Stimulated activated CD4-positive, alpha-beta T cell treated with anti-CD3 and anti-CD28 coated beads, Interleukin-1b, Interleukin-23, amount 100 ng/mL, for 24 hours (primary cell): ENCODE measurements at places on chromosomes 2 and 18.

DNA sequence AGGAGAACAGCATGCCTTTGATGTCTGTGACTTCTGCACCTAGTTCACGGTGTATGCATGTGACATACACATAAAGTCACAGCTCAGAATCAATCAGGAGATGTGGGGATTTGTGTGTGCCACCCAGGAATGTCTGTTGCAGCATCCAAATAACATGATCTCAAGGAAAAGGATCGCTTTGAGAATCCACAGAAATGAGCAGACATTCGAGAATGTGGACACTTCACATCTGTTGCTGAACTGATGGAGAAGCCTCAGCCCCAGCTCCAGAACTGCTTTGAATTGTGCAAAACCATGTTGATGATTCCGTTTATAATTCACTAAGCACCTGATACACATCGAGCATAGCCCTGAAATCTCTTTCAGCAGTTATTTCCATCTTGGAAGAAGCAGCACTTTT lies 208.6 kb downstream of the CMPK2 start:
- DNase-seq, result no peak

DNA sequence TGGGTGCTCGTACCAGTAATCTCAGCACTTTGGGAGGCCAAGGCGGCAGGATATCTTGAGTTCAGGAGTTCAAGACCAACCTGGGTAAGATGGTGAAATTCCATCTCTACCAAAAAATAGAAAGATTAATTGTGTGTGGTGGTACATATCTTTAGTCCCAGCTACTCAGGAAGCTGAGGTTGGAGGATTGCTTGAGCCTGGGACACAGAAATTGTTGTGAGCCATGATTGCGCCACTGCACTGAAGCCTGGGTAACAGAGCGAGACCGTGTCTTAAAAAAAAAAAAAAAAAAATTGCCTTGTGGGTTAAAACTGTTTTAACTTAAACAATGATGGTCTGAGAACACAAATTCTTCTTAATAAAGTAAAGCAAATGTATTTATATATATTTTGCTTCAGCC lies 49.6 kb downstream of the ATP9B start:
- DNase-seq, result no peak

- no peak for DNase-seq
Measured at GRCh38 chr2:214560176-214560575, 149.3 kb downstream of the VWC2L start.

DNA sequence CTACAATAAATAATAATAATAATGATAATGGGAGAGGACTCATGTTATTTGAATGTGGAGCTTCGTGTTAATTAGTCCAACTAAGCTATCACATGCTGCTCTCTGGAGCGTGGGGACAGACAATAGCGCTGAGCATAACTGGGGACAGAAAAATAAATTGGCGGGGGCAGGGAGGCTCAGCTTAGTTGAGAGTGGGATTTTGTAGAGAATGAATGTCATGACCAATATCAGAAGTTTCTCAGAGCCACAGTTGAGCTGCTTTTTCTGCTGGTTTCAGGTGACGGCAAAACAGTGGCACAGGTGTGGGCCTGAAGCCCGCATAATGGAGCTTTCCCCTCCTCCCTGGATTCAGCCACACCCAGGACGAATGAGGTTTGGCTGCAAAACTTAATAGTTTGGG lies 111.1 kb upstream of the CAB39 start:
- DNase-seq, result no peak

DNA sequence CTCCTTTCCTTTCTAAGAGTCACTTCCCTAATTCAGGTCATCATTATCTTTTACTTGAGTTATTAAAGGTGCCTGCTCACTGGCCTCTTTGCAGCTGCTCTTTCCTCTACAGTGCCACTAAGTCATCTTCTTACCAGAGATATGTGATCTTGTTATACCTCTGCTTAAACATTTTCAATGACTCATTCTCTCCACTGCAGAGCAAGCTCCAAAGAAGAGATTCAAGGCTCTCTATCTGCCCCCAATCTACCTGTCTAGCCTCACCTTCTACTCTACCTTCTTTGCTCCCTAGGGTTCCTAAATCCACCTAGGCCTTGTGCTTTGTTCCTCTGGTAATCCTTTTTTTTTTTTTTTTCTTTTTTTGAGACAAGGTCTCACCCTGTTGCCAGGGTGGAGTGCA lies 3.1 kb downstream of the ARHGEF33 start:
- DNase-seq, result no peak

GRCh38 chr18:78240627-78241252 lies 738.9 kb upstream of the SALL3 start:
- no peak for DNase-seq

- no peak for DNase-seq
Measured at GRCh38 chr18:77164763-77165485, 32.3 kb upstream of the MBP start.

DNA sequence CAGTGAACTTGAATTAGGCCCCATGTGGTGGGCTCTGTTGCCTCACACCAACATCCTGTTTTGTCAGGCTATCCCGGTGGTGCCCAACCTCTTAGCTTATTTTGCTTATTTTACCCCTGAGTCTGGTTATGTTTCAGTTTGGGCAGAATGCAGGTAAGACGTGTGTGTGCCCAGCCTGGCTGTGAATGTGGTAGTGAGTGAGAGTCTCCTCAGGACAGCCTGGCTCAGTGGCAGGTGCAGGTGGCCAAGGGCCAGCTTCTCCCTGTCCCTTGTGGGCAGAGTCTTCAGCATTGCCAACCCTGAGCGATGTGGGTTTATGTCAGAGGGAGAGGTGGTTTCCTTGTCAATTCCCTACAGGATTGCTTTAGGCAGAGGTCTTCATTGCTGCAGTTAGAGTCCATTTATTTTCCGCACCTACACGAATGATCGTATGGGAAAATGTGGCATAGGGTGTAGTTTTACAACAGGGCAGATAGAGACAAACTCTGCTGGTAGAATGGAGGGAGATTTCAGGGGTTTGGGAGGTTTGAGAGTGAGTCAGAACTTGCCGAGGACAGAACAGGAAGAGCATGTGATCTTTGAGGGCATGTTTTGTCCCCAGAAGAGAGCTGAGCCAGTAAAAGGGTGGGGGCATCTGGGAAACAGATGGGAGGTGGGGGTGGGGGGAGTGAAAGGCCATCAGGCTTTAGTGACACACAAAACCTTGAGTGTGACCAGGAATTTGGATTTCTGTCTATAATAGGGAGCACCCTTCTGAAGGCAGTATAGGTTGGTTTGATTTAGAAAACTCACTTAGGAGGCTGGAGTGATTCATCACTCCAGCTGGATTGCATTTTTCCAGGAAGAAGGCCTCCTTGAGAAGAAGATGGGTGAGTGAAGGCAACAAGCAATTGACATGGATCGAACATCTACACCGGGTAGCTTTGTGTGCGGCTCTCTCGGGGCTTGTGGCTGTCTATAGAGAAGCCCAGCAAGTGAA lies 156.2 kb upstream of the CELF4 start:
- no peak for DNase-seq

DNA sequence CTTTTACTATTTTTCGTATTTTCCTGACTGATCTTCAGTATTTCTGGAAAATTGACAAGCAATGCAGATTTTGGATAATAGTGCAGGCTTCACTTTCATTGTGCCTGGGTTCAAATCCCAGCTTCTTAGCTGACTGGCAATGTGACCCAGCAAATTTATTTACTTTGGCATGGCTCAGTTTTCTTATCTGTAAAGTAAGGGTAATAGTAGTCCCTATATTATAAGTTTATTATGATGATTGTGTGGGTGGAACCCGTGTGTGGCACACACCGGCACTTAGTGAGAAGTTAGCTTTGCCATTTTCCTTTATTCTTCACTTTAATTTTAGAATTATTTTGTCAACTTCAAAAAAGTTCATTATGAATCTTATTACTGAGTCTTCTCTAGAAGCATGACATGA lies 7.8 kb upstream of the IL1RL1 start:
- no peak for DNase-seq

DNA sequence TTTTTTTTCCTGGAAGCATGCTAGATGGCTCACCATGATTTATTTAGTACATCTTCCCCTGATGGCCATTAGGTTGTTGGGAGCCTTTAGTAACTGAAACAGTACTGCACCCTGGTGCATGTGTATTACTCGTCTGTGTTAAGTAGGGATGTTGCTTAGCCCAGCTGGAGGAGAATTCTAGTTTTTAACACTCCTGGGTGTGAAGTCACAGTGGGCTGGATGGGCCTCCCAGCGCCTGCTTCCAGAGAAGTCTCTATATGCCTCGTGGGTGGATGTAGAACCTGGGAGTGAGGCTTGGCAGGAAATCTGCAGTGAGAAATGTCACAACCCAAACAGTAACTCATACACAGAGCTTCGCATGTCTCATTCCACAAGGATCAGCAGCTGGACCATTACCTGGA lies 28.9 kb upstream of the NT5DC4 start:
- DNase-seq, result no peak

DNA sequence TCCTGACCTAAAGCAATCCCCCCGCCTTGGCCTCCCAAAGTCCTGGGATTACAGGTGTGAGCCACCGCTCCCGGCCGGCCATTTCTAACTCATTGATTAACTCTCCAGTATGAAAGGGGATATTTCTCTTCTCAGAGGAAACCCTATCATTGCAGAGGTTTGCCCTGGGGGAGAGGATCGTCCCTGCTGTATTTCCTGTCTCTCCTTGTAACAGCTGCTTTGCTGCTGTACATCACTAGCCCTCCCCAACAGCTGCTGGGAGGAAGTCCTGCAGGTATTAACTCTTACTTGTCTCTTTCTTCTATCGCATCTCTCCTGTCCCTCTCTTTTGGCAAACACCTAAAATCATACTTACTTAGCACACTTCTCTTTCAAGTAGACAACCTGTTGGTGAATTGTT lies 219.0 kb upstream of the DSEL start:
- DNase-seq, result no peak

DNA sequence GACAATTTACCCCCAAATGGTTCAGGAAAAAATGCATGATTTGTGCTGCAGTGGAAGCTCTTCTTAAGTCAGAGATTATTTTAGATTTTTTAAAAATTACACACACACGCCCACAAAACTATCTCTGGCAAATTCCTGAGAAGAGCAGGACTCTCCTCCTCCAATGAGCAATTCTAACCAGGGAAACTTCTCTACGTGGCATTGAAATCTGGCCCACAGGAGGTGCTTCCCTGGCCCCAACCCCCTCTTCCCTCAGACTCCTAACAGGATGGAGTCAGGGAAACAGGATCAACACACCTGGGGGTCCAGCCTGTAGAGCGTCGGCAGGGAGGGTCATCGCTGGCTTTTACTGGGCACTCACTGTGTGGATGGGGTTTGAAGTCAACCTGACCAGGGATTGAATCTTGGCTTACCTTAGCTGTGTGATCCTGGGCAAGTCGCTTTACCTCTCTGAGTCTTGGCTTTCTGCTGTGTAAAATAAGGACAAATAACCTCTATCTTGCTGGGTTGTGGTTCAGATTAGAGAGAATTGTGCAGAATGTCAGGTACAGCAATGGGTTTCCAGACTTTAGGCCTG lies 65.4 kb upstream of the ASAP2 start:
- no peak for DNase-seq

DNA sequence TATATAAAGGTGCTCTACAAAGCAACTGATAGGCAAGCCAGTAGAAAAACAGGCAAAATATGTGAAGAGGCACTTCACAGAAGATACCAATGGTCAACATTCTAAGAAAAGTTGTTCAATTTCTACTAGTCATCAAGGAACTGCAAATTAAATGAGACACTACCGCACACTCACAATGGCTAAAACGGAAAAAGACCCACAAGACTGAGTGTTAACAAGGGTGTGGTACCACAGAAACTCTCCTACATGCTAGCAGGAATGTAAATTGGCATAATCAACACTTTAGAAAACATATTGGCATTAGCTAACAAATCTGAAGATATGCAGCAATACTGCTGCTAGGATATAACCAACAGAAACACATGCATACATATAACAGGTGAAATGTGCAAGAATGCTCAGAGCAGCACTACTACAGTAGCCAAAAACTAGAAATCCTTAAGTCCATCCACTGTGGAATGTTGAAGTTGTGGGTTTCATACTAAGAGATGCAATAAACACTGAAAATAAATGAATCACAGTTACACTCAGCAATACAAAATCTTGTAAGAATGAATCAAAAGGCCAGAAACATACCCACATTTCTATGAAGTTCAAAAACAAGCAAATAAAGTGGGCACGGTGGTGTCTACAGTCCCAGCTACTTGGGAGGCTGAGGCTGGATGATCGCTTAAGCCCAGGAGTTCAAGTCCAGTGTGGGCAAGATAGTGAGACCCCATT lies 9.2 kb downstream of the RNU4ATAC start:
- DNase-seq, result no peak

GRCh38 chr2:234426616-234427015 lies 70.3 kb downstream of the ARL4C start:
- DNase-seq, result no peak

GRCh38 chr2:232689152-232689910 lies 7.8 kb upstream of the GIGYF2 start:
- no peak for DNase-seq

DNA sequence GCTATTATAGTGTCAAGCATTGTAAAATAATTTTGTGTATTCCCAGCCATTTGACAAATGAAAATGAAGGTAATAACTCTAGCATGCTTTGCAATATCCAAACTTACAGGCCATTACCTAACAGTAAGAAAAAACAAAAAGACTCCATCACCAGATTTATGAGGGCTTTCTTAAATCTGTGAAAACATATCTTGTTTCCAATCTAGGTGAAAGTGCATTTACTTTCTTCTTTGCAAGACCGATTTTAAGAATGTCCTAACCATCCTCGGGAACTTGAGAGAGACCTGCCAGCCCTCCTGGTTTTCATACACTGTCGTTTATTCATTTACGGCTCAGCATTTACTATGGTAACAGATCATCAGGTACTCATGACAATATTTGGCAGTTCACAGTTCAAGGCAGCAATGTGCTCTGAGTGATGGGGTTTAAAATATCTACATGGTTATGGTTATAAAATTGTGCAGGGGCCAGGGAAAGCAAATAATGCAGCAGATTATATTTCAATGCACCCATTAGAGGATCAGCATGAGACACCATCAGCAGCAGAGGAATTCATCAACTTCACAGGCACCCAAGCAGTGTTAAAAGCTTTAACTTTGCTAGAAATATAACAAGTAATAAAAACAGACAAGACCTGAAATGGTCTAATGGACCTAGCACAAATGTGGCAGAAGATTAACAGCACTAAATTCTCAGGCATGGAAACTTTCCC lies 34.4 kb upstream of the PARD3B start:
- no peak for DNase-seq
